ENCODE measurements at places on chromosomes 1 and 21.

DNA sequence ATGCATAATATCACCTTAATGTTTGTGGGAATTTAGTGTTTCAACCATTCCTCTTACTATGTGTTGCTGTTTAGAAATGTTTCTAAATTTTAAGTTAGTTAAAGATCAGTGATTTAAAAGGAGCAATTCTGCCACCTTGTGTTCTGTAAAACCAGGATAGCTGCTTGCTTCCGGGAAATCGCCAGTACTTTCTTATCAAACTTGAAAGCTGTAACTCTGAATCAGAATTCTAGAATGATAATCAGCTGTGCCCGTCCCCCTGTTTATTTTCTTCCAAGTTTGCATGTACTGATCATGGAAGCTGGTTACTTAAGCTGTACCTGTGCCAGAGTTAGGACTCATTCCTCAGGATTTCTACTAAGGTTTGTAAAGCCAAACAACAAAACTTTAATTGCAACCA lies 656.4 kb downstream of the LTN1 start:
- DNase-seq: peak; percentile 98

- peak; percentile 35 for DNase-seq
Observed at GRCh38 chr1:47388030-47388890, 27.8 kb upstream of the FOXE3 start.

DNA sequence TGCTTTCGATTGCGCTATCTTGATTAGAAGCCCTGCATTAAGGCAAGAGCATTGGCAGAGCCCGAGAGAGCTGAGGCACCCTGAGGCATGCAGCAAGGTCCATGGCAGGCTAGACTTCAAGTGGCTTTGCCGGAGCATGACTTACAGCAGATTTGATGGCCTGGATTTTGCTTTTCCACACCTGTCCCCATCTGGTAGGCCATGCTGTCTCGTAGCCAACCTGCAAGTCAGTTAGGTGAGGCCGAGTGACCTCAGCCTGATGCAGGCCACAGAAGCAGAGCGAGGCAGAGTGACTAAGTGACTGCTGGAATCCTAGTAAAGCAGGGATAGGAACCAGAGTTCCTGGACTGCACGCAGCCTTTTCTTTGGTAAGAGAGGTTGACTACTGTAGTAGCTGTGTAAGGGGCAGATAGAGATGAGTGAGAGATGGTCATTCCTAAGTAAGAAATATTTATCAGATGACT lies 148.9 kb downstream of the PBX1 start:
- DNase-seq: peak; percentile 79

DNA sequence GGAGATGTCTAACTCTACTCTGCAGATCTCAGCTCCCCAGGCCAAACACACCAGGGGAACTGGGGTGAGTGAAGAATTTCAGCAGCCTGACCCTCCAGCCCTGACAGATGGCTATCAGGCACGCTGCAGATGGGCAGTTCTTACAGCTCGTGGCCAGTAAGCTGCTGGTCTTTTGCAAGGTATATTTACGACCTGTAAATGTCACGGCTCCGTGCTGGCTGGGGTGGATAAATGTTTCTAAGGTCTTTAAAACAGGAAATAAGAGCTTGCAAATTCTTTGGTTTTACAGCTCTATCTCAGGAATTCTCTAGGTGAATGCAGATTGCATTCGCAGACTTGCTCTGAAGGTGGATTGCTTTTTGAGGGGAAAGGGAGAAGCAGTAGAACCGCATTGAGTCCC lies 10.1 kb downstream of the DOP1B start:
- no peak for DNase-seq
